ENCODE measurements at places on chromosomes 16 and 17.
A peak's percentile ranks its signal among the peaks of the same experiment; 100 is the strongest.

DNA sequence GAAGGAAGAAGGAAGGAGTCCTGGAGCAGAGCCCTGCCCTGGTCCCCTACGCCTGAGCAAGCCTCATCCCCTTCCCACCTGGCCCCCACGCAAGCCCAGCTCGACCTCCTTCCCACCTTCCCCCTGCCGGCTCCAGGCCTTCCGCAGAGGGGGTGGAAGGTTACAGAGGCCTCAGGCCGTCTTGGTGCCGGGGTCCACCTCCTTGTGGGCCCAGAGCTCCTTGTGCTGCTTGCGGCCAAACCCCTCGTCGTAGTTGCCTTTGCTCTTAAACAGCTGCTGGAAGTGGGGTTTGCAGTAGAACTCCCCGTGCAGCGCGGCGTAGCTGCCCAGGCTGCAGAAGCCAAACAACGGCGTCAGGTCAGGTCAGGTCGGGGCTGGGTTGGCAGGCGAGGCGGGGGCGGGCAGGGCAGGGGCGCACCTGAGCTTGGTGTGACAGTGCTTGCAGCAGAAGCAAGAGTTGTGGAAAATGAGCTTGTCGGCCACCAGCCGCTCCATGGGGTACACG is 1.5 kb downstream of the LIMD2 start:
- DNase-seq = no peak

- no peak for DNase-seq
Observed at GRCh38 chr16:64952177-64952576, 169.7 kb downstream of the CDH11 start.

GRCh38 chr17:82156284-82156925 is 56.2 kb downstream of the CCDC57 start:
- DNase-seq = no peak

DNA sequence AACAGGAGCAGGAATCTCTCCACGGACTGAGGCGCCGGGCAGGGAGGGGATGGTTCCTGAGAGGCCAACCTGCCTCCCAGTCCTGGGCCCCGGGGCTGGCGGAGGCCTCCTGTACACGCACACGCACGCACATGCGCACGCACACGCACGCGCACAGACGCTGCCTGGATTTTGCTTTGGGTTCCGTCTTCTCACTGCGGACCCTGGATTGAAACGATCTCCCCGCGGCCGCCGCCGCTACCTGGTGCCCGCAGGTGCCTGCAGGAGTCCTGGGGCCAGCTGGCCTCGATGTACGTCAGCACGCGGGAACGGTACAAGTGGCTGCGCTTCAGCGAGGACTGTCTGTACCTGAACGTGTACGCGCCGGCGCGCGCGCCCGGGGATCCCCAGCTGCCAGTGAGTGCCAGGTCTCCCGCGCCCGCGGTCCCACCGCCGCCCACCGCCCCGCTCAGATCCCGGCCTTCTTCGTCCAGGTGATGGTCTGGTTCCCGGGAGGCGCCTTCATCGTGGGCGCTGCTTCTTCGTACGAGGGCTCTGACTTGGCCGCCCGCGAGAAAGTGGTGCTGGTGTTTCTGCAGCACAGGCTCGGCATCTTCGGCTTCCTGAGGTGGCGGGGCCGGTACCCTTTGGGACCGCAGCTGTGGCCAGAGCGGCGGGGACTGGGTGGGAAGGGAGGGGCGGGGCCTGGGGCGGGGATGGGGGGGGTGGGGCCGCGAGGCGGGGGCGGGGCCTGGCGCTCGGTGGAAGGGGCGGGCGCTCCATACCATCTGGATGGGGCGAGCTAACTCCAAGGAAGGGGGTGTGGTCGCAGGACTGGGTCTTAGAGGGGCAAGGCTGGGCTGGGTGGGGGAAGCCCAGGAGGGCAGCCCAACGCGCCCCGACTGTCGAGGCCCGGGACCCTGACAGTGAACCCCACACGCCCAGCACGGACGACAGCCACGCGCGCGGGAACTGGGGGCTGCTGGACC is 12.3 kb downstream of the CES4A start:
- peak; percentile 44 for DNase-seq

DNA sequence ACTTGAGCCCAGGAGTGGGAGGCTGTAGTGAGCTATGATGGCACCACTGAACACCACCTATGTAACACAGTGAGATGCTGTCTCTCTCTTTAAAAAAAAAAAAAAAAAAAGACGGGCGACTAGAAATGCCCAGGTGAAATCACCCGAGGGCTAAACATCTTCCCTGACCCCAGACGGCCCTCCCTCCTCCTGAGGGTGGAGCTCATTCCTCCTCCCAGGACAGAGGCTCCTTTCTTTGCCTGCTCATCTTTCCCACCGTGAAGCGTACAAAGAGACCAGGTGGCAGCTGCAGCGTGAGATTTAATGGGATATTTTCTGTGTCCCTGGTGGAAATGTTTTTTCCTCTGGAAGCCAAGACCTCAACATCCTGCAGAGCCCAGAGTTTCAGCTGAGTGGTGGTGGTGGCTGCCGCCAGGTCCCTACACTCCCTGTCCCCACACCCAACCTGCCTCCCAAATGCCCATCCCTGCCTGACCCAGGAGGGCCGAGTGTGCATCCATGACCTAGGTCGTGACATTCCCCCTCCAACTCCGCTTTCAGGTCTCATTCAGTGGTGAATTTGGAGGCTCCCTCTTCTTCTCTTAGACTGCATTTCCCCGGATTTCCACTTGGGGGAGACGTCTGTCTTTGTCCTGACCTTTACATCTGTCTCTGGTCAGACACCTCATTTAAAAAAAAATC is 14.4 kb upstream of the GPRC5B start:
- DNase-seq = peak; percentile 34

GRCh38 chr17:6558932-6559752 is 2.8 kb upstream of the PITPNM3 start:
- DNase-seq = no peak

GRCh38 chr16:81883235-81883634 is 104.1 kb downstream of the PLCG2 start:
- no peak for DNase-seq

- no peak for DNase-seq
Observed at GRCh38 chr16:66706506-66706880, 9.9 kb upstream of the CMTM4 start.

- no peak for DNase-seq
Observed at GRCh38 chr17:32854832-32855389, 22.0 kb downstream of the MYO1D start.

DNA sequence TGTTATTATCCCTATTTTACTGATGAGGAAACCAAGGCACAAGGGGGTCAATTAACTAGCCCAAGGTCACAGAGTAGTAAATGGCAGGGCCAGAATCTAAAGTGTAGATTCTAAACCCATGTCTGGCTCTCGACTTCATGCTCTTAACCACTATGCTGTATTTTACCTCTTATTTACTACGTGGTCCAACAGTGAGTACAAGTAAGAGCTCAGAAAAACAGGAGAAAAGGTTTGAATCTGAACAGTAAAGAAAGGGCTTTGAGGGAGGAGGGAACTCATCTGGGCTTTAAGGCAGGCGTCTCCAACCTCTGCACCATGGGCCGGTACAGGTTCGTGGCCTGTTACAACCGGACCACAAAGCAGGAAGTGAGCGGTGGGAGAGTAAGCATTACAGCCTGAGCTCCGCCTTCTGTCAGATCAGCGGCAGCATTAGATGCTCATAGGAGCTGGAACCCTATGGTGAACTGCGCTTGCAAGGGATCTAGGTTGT is 62.9 kb downstream of the SMURF2 start:
- peak; percentile 36 for DNase-seq

DNA sequence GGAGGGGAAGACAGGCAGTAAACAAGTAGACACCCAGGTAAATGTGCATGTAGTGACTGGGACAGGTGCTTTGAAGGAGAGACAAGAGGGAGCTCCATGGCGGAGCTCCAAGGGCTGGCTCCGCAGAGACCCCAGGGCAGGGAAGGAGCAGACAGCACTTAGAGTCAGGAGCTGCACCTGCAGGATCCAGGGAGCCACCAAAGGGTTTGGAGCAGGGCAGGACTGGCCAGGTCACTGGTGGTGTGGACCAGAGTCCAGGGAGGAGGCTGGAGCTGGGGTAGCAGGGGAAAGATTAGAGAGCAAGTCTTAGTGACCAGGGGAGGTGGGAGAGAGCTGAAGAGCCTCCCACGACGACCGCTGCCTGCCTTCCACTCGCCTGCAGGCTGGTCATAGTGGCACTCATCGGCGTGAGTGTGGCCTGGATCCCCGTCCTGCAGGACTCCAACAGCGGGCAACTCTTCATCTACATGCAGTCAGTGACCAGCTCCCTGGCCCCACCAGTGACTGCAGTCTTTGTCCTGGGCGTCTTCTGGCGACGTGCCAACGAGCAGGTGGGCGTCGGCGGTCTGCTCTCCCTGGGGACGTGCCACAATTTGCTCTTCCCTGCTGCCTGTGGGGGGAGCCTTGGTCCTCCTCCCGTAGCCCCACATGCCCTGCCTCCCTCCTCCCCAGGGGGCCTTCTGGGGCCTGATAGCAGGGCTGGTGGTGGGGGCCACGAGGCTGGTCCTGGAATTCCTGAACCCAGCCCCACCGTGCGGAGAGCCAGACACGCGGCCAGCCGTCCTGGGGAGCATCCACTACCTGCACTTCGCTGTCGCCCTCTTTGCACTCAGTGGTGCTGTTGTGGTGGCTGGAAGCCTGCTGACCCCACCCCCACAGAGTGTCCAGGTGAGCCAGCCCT is 14.7 kb upstream of the FAM83G start:
- no peak for DNase-seq

DNA sequence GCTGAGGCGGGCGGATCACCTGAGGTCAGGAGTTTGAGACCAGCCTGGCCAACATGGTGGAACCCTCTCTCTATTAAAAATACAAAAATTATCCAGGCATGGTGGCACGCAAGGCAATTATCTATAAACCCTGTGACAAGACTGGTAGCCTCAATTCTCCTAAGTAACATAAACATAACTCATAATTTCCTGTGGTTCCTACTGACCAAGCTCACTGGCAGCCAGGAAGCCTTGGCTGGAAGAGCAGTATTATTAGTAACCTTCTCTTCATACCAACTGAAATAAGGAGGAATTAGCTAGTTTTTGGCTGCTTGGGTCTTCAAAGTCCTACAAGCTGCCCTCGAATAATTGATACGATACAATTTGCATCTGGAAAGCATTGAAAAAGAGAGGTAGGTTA is 31.6 kb upstream of the LRRC37A3 start:
- no peak for DNase-seq

GRCh38 chr17:44074231-44074910 is 3.8 kb downstream of the G6PC3 start:
- DNase-seq = no peak

DNA sequence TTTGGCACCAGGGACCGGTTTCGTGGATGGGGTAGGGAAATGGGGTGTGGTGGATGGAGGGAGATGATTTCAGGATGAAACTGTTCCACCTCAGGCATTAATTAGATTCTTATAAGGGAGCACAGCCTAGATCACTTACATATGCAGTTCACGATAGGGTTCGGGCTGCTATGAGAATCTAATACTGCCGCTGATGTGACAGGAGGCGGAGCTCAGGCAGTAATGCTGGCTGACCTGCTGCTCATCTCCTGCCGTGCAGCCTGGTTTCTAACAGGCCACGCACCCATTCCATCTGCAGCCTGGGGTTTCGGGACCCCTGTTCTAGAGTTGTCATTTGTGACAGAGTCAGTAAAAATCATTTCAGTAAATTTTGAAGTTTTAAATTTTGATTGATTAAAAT is 99.7 kb downstream of the CHD9 start:
- no peak for DNase-seq

DNA sequence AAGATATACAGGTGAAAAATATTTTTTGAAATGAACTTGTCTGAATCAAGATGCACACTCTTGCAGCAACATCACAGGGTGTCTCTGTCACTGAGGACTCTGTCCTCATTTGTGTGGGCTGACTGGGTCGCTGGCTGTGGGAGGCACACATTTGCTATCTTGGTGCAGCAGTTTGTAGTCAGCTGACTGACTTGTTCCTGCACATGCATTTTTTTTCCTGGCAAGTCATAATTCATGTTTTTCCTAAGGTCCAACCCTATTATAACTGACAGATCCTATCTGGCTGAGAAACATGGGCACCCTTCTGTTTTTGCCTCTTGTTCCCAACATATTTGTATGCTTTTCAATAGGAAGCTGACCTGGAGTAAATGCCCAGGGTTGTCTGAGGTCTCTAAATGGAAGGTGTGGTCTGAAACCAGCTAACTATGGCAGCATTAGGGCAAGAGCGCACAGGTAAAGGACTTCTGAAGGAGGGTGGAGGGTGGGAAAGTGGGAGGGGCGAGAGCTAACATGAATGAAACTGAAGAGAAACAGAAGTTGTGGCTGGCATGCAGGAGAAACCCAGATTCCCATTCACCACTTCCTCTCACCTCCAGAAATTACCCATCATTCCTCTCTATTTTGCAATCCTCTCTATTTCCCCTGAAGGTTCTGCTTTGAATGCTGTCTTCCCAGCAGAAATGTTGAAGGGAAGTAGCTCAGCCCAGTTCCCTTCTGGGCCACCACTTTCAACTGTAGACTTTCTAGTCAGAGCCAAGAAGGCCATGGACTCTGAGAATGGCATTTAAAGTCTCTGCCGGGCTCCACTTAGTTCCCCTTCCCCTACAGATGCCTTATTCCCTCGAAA is 166.1 kb downstream of the PRKCA start:
- DNase-seq = no peak

GRCh38 chr17:81948635-81949378 is 1.8 kb upstream of the MYADML2 start:
- no peak for DNase-seq

GRCh38 chr17:5773816-5774360 is 189.6 kb upstream of the NLRP1 start:
- no peak for DNase-seq

DNA sequence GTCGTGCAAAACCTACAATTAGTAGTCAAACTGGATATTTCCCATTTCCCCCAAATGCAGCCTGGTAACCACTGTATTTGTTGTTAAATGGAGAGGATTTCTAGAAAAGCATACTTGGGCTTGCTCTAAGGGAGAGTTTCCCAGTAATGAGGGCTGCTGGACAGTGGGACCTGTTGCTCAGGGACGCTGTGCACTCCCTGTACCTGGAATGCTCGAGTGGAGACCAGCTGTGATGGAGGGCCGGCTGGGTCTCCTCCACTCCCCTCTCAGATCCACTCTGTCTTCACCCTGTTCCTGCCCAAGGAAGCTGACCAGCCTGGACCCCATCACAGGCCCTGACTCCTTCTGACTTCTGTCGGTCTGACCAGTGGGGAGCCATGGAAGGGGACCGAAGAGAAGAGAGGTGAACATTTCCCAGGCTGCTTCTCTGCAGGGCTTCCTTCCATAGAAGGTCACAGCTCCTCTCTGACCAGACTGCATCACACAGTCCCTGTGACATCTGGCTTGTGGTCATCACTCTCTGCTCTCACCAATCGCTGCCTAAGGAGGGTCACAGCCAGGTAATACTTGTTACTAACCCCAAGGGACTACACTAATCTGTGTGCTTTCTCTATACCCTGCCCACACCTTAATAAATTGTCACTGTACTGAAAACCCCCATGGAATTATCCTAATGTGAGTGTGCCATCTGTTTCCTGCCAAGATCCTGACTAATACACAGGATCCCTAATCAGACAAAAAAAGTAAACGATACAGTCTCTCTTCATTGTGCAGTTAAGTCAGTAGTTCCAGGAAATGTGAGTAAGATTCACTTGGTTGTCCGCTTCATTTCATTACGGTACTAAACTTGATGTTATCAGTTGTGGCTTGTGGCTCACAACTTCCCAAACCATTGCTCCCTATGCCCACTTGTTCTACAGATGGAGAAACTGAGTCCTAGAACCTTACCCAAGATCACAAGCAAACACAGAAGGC is 102.4 kb downstream of the CCT6B start:
- no peak for DNase-seq
